Tracheal epithelial cell (primary cell): ENCODE measurements at places on chromosomes 1 and 21. TPM values are rescaled to one million over a fixed set of nuclear protein-coding genes. Genes with fewer than 3 reads are reported as not detected.

Gene SPRR5
- total RNA-seq: not detected in 2 replicates

Gene SPRR2A
- total RNA-seq: 1.9 and 3.0 TPM in 2 replicates

Gene JAM2
- not detected in 2 replicates for total RNA-seq

Gene H6PD
- total RNA-seq: 8.3 and 12.0 TPM in 2 replicates

Gene MRPS21
- total RNA-seq: 35.8 and 37.8 TPM in 2 replicates

Gene DNM3
- total RNA-seq: 1.1 and 1.2 TPM in 2 replicates

Gene BATF3
- total RNA-seq: 0.21 and 0.96 TPM in 2 replicates

Gene AKR7A3
- total RNA-seq: 0.72 TPM in 1 of 2 replicates, not detected in the other
